Activated T-cell treated with anti-CD3 and anti-CD28 coated beads, Interleukin-2, amount 50 U/mL, for 24 hours (primary cell): ENCODE measurements at places on chromosomes 2 and 18.

GRCh38 chr2:234834228-234834923 lies 117.4 kb upstream of the SH3BP4 start:
- DNase-seq: no peak

DNA sequence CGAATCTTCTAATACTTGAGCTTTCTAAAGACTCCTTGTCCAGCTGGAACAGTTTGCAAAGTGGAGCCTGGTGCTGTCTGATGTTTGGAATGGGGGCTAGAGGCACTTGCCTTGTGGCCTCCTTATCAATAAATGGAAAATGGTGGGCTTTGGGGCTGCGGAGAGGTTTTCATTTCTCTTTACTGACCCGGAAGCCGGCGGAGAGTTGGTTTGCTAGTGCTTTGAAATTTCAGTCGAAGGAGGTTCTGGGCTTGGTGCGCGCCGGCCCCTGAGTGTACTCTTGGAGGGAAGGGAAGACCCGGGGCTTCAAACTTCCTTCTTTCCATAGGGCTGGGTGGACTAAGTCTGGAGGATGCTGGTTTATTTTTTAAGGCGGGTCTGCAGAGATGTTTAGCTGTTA lies 714 bp downstream of the RPIA start:
- peak; percentile 57 for DNase-seq

DNA sequence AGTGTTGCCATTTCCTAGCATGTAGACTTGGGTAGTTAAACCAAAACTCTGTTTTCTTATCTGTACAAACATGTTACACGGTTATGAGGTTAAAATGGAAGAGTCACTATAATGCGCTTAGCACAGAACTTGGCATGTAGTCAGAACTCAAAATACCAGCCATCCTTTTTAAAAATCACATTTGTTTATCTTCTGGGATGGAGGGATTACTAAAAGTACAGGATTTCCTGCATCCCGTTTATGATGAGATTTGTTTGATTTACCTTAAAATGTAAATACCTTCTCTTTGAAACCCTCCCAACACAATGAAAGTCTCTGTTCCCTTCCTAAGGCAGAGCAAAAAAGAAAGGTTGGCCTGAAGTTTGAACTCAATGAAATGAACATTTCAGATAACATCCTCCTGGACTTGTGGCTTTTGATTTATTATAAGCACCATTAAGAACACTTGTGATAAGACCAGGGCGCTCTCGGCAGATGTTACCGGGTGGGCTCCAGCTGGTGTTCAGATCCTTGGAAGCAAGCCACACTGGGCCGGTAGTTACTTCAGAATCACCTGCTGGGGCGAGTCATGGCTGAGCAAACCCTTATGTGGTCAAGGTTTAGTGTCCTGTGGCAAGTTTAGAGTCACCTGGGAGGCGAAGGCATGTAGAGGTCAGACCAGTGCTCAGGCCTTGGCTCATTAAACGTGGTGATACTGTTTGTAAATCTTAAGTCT lies 105.7 kb downstream of the MGAT5 start:
- DNase-seq: no peak

DNA sequence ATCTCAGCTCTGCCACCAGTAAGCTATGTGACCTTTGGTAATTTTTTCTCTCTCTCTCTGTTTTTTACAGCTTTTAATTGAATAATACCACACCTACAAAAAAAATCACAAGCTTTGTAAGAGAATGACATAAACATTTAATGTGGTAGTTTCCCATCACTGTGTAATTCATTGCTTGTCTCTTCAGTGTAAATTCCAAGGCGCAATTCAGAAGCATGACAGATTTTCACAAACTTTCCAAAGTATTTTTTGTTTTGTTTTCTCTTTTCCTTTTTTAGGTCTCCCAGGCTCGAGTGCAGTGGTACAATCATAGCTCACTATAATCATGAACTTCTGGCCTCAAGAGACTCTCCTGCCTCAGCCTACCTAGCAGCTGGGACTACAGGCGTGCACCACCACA lies 25.0 kb upstream of the PPM1B start:
- no peak for DNase-seq

GRCh38 chr2:23503097-23503496 lies 118.1 kb downstream of the KLHL29 start:
- no peak for DNase-seq

- no peak for DNase-seq
Observed at GRCh38 chr18:9337873-9338272, 3.3 kb downstream of the TWSG1 start.
